ENCODE measurements at places on chromosomes 1 and 21.
A peak's percentile ranks its signal among the peaks of the same experiment; 100 is the strongest.

DNA sequence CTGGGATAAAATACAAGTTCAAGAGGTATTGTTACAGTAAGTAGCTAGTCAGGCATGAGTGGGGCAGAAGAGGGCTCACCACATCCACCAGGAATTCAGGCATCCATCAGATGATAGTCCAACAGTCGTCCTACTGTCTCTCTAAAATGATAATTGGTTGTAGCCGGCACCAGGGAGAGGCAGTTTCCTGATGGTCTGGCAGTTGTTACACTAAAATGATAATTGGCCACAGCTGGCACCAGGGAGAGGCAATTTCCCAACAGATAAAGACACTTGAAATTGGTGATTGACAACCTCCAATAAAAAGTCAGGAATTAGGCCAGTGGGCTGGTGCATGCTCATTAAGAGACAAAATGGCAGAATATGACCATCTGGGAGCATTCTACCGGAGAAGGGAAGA, 545.8 kb downstream of the AMY1C start:
- no peak for DNase-seq

- DNase-seq, result no peak
Measured at GRCh38 chr1:203269654-203270020, 35.7 kb upstream of the BTG2 start.

GRCh38 chr21:37829447-37829846, 86.8 kb downstream of the KCNJ6 start:
- no peak for DNase-seq

GRCh38 chr1:205954819-205955404, 11.7 kb upstream of the SLC26A9 start:
- no peak for DNase-seq

- DNase-seq, result peak; percentile 0
Measured at GRCh38 chr21:22796147-22796546, 1797.9 kb downstream of the NCAM2 start.

- DNase-seq, result no peak
Measured at GRCh38 chr1:229896861-229897260, 170.2 kb upstream of the GALNT2 start.

GRCh38 chr1:235822685-235823084, 44.0 kb downstream of the LYST start:
- no peak for DNase-seq

GRCh38 chr1:206468571-206468970, 1.7 kb upstream of the IKBKE start:
- DNase-seq, result no peak

DNA sequence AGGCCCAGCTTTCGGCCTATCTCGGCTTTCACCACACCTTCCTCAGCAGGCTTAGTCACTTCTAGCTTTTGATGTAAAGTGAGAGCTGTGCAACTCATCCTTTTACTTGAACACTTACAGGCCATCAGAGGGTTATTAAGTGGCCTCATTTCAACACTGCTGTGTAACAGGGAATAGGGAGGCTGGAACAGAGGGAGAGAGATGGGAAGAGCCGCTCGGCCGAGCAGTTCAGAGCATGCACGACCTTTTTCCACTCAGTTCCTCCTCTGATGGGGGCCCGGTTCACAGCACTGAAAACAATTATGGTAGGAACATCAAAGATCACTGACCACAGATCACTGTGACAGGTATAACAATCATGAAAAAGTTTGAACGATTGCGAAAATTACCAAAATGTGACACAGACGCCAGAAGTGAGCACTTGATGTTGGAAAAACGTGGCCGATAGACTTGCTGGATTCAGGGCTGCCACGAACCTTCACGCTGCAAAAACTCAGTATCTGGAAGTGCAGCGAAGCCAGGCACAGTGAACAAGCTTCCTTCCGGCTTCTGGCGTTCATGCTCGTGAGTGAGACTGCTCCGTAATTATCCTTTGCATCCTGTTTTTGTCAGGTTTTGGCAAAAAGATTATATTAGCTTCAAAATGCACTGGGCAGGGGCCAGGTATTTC, 28.6 kb downstream of the AGPAT3 start:
- no peak for DNase-seq

- DNase-seq, result no peak
Measured at GRCh38 chr1:202821467-202821866, 10.7 kb downstream of the PCAT6 start.

- DNase-seq, result no peak
Measured at GRCh38 chr1:247387565-247387964, 28.4 kb upstream of the NLRP3 start.

DNA sequence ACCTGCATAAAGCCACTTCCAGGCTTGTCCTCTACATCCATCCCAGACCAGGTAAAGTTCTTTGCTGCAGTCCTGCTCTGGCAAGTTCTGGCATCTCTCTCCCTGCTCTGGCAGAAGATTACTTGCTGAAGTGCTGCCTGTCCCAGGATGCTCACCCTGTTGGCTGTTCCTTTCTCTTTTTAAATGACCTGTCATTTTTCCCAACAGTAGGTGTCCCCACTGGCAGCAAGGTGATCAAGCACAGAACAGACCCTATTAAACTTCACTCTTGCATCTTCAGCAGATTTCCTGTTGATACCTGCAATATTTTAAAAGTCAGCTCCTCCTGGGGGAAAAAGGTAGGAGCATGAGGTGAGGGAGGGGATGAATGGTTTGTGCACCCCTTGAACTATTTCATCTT, 332.6 kb downstream of the PBX1 start:
- DNase-seq, result no peak

DNA sequence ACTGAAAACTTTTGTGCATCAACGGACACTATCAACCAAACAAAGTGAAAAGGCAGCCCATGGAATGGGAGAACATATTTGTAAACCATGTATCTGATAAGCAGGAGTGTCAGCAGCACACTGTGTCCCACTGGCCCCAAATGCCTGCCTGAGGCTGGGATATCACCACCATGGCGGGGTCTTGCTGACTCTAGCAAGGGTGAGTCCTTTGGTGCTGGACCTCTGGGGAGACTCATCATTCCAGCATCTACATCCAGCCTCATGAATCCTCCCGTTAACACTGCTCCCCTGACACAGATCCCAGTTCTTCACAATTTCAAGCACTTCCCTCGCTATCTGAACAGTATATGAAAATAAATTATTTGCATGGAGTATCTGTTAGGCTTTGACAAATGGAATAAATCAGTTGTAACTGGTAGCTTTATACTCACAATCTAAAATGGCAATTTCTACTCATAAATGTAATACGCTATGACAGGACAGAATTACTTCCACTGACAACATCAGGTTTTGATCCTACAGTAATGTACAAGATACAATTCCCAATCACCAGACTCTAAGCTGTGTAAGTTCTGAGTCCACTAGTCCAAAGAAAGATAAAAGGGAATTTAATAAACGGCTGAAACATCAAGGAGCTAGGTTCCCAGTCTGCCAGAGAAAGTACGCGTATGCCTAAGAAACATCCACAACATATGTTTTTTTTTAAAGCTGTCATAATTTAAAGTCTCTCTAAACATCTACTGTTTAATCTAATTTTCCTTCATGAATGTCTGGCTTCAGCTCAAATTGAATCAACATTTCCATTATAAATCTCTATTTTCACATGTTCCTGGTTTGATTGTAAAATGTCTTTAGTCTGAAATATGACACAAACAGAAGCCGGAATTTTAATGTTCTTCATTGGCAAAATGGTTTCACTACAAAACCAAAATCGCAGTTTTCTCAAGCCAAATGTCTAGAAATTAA, 95.1 kb downstream of the SIPA1L2 start:
- no peak for DNase-seq

DNA sequence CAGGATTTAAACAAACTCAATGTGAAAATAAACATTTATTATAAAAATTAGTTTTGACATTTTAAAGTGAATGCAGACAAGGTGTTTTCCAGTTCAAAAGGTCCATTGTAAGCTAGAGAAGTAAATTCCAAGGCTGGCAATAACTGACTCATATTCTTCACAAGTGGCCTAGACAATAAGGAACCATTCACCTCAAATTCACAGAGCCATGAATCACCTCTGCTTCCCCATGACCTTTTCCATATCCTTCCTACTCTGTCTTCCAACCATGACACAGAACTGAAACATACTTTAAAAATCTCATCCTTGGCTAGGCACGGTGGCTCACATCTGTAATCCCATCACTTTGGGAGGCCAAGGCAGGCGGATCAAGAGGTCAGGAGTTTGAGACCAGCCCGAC, 24.8 kb downstream of the F11R start:
- no peak for DNase-seq

GRCh38 chr1:212539737-212540430, 68.7 kb upstream of the ATF3 start:
- DNase-seq, result no peak

DNA sequence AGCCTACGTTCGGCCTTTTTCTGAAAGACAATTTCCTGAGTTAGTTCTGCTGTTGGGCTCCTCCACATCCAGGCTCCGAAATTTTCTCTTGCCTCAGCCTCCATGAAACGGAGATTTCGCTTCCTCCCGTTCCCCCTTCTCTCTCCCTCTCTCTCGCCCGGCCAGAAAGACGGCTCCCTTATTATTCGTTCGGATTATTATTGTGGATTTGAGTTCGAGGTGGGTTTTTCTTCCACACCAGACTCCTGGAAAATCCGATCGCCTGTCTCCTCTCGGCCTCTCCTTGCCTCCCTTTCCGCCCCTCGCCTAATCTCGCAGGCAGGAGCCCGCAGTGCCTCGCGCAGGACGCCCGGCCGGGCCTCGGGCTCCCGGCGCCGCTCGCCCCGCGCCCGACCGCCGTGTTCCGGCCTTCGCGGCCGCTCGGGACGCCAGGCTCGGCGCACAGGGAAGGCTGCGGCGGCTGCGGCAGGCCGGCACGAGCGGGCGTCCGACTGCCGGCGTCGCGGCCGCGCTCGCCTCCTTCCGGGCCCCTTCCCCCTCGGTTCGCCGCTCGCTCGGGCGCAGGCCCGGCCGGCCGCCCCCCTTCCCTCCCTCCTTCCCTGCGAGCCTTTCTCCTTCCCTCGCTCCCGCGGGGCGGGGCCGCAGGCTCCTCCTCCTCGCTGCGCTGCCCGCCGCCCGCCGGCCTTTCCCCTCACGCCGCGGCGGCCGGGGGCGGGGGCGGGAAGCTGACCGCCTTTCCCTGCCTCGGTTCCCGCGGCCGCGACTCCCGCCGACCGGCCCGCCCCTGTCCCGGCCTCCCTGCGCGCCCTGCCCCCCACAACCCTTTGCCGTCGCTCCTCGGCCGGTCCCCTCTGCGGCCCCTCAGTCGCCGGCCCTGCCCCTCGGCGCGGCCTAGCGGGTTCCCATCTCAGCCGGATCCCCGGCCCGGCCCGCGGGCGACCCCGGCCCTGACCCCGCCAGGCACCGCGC, at the start of gene ARHGEF11:
ARHGEF11 (minus strand) TSS at position 493 of the 969 bp plus-strand sequence. CDS start 1,412 bp downstream, outside the sequence.
- no peak for DNase-seq

- DNase-seq, result no peak
Measured at GRCh38 chr1:233613252-233614172, at the start of gene KCNK1. TSS of gene KCNK1 (plus strand) at chr1:233614106. CDS start at chr1:233614172, 66 bp downstream.

DNA sequence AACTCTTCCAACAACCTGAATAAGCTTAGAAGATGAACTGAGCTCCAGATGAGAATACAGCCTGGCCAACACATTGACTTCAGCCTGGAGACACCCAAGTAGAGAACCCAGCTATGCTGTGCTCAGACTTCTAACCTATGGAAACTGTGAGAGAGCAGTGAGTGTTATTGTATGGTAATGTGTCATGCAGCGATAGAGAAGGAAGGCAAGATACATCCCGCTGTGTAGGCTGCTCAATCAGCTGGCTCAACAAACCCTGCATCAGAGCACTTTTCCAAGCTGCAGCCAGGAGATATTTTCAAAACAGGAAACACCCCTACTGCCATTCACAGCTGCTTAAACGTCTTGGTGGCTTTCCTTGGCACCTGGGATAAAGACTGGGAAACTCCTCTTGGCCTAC, 321.3 kb downstream of the SIPA1L2 start:
- no peak for DNase-seq

DNA sequence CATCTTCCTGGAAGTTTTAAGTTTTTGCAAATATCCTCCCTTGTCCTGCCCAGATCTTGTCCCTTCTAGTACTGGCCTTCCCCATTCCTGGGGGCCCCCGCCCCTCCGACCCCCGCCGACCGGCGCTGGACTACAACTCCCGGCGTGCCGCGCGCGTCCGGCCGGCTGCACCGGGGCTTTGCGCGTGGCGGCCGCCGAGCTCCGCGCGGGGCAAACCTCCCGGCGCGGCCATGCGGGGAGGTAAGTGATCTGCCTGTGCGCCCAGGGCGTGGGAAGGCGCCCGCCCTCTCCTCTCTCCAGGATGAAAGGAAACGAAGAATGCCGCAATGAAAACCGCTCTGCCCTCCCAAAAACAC, 3.2 kb upstream of the SAMD13 start:
- DNase-seq, result peak; percentile 8

- DNase-seq, result no peak
Measured at GRCh38 chr1:247115545-247115944, 11.4 kb upstream of the ZNF669 start.

DNA sequence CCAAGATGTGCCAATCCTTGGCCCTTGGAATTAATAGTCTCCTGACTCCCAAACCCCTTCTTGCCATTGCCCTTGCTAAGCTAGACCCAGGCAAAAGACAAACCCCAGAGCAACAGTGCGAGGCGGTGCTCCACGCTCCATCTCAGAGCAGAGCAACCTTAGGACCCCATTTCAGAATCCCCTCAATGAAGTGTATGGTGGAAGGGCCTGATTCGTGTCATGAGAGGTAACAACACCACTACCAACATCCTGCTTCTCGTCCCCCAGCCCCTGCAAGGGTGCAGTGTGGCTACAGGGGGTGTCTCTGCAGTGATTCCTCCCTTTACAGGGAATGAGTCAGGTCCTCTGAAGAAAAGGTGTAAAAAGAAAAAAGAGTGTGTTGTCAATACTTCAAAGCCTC, 103.9 kb upstream of the IRF2BP2 start:
- no peak for DNase-seq

GRCh38 chr1:157153746-157154145, 15.6 kb upstream of the ETV3 start:
- no peak for DNase-seq

GRCh38 chr1:151816548-151817352, 11.5 kb upstream of the LINGO4 start:
- no peak for DNase-seq

- no peak for DNase-seq
Measured at GRCh38 chr1:9558946-9559545, 19.8 kb downstream of the SLC25A33 start.

- DNase-seq, result no peak
Measured at GRCh38 chr1:89037186-89037585, 14.5 kb upstream of the GBP3 start.

- DNase-seq, result no peak
Measured at GRCh38 chr1:107536266-107536665, 395.4 kb downstream of the NTNG1 start.
